ENCODE measurements at places on chromosomes 2 and 18.

DNA sequence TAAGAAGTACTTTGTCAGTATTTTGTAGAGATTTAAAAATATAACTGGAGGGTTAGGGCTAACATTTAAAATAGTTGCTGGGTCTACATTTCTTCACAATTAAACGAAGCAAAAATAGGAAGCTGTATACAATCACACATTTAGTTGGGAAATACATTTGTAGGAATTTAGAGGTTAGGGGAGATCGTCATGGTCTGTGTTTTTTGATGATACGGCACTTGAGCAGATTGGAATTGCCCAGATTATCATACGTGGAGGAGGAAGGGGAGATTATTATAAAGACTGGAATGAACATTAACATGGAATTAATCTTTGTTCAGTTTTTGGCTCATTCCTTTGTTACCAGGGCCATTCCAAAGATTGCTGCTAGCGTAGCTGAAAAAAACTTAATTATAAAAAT lies 84.6 kb downstream of the MTA3 start:
- DNase-seq = no peak

GRCh38 chr18:3667255-3668137 lies 217.5 kb downstream of the TGIF1 start:
- peak; percentile 68 for DNase-seq

DNA sequence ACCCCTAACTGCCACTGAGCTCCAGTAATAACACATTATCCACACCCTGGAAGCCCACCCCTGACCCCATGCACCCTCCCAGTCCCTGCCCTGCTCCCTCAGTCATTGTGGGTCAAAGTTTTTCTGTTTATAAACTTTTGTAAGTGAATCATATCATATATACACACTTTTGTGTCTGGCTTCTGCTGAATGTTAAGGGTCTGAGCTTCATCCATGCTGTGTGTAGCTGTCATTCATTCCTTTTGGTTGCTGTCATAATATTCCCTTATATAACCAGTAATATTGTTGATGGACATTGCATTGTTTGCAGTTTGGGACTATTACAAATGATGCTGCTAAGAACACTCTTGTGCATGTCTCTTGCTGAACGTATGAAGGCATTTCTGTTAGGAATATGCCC lies 14.5 kb downstream of the CNNM4 start:
- DNase-seq = no peak

DNA sequence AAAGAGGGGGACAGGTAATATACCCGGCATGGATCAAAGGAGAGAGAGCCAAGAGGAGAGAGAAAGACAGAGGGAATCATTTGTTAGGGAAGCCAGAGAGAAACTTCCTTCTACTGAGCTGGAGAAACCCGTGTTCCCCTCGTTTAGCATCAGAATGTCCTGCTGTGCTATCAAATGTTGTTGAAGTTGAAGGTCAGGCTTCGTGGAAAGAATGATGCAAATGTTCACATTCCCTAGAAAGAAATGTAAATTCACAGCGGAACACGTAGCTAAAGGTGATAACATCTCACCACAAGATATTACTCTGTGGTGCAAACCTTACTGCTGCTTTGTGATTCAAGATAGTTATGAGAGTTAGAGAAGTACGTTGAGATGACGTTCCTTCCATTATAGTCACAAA lies 258.1 kb downstream of the LNPK start:
- no peak for DNase-seq

DNA sequence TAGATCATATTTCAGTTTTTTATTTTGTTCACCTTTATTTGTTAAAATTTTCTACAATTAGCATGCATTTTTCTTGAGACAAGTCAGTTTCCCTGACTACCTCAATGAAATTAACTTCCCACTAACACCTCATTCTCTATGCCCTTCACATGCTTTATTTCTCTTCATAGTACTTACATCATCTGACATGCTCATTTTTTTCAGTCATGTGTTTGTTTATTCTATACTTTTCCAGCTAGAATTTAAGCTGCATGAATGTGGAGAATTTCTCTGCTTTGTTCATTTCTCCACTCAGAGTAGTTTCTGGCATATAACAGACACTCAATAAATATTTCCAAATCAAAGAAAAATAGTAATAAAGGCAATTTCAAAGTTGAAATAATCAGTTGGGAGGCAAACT lies 78.9 kb upstream of the SCN7A start:
- DNase-seq = no peak

- DNase-seq = peak; percentile 79
Measured at GRCh38 chr2:20509770-20510490, 63.1 kb downstream of the RHOB start.

GRCh38 chr2:82494739-82495138 lies 1964.3 kb downstream of the SUCLG1 start:
- DNase-seq = no peak

- no peak for DNase-seq
Measured at GRCh38 chr18:38572554-38573111, 1007.0 kb upstream of the CELF4 start.

DNA sequence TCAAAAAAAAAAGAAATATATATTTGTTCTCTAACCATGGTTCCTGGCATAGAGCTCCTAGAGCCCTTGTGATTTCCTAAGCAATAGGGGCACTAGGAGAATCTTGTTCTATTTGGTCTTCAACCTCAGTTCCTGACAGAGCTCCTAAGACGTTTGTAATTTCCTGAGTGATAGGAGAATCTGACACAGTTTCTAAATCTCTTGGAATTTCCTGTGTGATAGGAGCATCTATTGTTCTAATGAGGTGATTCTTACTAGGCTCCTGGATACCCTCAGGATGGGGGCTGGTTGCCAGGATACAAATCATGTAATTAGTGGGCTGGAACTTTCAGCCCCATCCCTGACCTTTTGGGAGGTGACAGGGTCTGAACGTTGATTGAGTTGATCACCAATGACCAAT lies 245.8 kb downstream of the ZEB2 start:
- no peak for DNase-seq

DNA sequence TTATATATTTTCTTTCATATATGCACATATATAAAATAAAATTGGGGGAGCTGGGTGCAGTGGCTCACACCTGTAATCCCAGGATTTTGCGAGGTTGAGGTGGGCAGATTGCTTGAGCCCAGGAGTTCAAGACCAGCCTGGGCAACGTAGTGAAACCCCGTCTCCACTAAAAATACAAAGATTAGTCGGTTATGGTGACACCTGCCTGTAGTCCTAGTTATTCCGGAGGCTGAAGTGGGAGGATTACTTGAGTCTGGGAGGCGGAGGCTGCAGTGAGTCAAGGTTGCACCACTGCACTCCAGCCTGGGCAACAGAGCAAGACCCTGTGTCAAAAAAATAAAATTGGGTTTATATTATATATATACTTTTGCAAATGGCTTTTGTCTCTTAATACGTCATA lies 39.6 kb upstream of the TFCP2L1 start:
- no peak for DNase-seq

DNA sequence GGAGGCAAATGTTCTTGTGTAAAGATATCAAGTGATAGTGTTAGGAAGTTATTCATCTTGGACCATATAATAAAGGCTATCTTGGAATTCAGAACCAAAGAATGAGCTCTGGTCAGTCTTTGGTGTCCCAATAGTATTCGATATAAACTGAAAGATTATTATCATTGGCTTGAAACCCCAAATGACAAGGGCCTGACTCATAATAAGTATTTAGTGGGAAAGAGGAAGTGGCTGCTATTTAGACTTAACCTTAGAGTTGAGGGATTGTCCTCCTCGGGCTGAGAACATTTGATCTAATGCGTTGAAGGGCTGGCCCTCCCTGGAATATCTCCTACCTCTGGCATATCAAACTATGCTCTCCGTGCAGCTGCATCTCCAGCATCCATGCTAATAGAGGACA lies 67.5 kb downstream of the CDH20 start:
- DNase-seq = no peak

DNA sequence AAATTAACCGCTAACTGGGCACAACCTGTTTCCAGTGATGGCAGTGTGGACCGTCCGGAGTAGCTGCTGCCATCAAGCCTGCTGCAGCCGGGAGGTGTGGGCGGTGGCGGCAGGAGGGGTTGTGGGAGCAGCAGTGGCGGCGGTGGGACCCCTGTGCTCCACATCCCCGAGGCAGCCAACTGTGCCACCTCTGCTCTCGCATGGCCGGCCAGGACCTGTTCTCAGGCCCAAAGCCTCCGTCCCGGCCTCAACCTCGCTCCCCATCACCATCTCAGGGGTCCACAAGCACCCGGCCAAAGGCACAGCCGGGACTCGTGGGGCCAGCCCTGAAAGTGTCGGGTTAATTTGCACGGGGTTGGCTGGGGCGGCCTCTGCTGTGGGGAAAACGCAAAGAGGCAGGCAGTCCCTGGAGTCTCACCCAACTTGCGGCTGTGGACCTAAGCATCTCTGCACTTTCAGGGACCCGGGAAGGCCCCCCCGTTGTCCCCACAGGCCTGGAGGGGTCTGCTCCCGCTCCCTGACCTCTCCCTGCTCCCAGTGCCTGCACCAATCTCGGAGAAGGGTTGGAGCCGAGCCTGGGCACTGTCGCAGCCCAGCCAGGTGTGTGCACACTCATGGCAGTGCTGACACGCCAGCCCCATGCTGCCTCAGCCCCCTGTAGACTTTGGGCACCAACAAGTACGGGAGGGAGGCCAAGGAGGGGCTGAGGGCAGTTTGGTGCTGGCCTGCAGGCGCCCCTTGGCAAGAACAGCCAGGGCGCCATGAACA lies 44.4 kb upstream of the PEX13 start:
- no peak for DNase-seq

DNA sequence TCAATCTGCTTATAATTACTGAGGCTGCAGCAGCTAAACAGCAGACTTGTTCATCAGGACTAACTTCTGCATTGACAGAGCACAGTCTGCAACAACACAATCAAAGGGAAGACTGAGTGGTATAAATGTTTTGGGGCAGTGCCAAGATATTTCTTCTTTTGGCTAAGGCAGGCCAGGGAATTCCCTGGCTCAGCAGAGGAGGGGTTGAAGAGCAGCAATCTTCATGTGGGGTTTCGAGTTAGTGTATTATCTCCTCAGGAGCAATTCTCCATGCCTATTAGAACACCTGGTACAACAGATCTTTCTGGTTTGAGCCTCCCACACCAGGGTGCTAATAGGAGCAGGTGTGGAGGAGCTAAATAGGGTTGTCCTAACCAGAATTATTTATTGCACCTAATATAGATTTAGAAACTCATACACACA lies 103.0 kb upstream of the STK17B start:
- DNase-seq = peak; percentile 15

- no peak for DNase-seq
Measured at GRCh38 chr2:28413899-28414295, 21.2 kb downstream of the FOSL2 start.

- DNase-seq = no peak
Measured at GRCh38 chr18:8322486-8322885, 286.8 kb upstream of the RAB12 start.

DNA sequence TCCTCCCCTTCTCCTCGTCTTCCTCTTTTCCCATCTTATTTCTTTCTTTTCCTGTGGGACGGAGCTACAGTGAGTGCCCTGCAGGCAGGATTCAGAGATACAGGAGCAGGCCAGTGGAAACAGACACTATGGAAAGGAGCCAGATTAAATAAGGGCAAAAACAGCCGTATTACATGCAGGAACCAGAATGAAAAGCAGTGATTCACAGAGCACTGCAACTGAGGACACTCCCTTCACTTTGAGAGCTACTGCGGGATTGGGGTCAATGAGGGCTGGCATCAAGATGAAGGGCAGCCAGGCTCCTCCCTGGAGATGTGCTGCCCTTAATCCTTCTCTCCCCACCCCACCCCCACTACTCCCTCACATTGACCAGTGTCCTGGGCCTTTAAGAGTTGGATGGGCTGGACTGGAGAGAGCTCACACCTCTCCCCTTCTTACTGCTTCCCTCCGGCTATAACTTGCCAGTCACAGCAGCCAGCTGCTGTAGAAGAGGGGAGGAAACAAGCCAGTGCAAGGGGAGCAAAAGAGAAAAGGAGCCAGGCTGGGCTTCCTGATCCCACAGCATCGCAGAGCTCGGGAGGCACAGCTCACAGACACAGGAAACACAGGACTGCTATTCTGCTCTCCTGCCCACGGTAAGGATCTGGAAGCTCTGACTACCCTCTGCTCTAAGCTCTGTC lies at the start of gene PLCD4:
Gene PLCD4, plus strand, starts transcription at position 464 of the 680 bp plus-strand sequence. CDS start 7,841 bp downstream, outside the sequence.
- DNase-seq = peak; percentile 16

DNA sequence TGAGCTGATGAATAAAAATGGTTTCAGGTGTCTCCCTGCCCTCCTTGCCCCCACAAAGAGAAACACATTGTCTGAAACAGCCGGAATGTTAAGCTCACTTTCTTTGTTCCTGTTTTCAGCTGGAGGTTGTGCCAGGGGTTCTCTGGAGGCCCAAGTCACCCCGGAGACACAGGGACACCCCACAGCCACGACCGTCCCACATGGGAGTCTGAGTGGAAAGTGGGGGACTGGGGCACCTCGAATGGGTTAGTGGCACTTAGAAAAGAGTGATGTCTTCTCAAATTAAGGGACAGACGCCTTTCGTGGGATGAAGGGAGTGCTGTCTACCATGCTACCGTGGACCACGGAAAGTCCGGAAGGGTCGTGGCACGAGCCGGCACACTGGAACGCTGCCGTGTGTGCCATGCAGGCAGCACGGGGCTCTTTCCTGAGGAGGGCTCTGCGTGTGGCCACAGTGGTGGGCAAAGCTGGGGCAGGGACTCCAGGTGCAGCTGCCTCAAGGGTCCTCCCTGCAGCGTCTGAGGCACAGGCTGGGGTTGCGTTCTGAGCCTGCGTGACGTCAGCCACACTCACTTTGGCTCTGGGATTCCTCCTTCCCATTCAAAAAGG lies 39.4 kb upstream of the CTDP1 start:
- no peak for DNase-seq

- DNase-seq = no peak
Measured at GRCh38 chr2:33433279-33434235, 42.9 kb upstream of the RASGRP3 start.

GRCh38 chr2:20348542-20348941 lies 2.1 kb downstream of the PUM2 start:
- DNase-seq = no peak
